ENCODE measurements at places on chromosomes 3 and 15. TPM values are rescaled to one million over a fixed set of nuclear protein-coding genes. Genes with fewer than 3 reads are reported as not detected.

The FOXL2NB gene
- total RNA-seq: 0.29 TPM

The KPNA1 gene
- total RNA-seq: 63.9 TPM

The FOXB1 gene
- 0.60 TPM for total RNA-seq

The CLRN1 gene
- total RNA-seq: not detected

The IL20RB gene
- 0.56 TPM for total RNA-seq

The GALNT15 gene
- 0.17 TPM for total RNA-seq

The RHOA gene
- total RNA-seq: 325 TPM

The APOD gene
- 0.57 TPM for total RNA-seq

- no peak for DNase-seq
Observed at GRCh38 chr15:92288755-92289154, 104.9 kb upstream of the ST8SIA2 start.

GRCh38 chr3:172692751-172693338 lies 18.0 kb downstream of the NCEH1 start:
- no peak for DNase-seq

GRCh38 chr15:60764408-60764963 lies 285.5 kb upstream of the ICE2 start:
- no peak for DNase-seq

GRCh38 chr3:7897655-7898054 lies 604.0 kb upstream of the LMCD1 start:
- no peak for DNase-seq

DNA sequence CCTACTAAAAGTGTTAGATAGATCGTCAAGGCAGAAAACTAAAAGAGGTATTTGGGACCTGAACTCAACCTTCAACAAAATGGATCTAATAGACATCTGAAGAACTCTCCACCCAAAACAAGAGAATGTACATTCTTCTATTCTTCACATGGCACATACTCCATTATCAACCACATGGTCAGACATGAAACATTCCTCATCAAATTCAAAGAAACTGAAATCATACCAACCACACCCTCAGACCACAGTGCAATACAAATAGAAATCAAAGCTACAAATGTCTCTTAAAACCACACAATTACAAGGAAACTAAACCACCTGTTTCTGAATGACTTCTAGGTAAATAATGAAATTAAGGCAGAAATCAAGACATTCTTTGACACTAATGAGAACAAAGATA lies 984.1 kb upstream of the GBE1 start:
- no peak for DNase-seq

DNA sequence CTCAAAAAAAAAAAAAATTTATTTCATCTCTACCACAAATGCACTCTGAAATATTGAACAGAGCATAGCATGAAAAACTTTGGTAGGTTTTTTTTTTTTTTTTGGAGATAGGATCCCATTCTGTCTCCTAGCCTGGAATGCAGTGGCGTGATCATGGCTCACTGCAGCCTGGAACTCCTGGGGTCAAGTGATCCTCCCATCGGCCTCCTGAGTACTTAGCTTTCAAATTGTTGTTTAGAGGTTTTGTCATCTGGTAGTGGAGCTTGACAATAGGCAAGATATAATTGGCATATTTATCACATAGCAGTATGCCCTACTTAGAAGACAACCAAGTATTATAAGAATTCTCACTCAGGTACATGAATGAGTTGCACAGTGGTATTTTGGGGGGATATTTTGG lies 234.2 kb upstream of the ST8SIA2 start:
- DNase-seq: no peak

- no peak for DNase-seq
Observed at GRCh38 chr3:38487323-38487722, 8.8 kb upstream of the EXOG start.

- no peak for DNase-seq
Observed at GRCh38 chr3:13016083-13016720, 57.0 kb downstream of the IQSEC1 start.

- no peak for DNase-seq
Observed at GRCh38 chr3:172129498-172129849, 90.1 kb downstream of the FNDC3B start.

DNA sequence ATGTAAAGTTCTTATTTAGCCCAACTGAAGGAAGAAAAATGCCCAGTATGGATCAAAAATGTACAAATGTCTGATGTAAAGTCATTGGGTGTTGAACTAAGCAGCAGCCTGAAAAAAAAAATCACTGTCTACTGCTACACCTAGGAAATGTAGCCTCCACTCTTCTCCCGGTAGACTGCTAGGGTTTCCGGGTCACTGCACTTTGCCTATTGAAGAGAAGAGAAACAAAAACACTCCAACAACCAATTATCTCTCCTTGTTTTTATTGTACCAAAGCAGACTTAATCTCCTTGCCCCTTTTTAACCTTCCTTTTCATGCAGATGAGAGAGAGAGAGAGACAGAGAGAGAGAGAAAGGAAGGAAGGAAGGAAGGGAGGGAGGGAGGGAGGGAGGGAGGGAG lies 140.2 kb upstream of the SETMAR start:
- no peak for DNase-seq

GRCh38 chr15:75570126-75570845 lies 8.8 kb downstream of the PTPN9 start:
- no peak for DNase-seq

- DNase-seq: no peak
Observed at GRCh38 chr15:89369341-89369947, 34.8 kb upstream of the POLG start.

DNA sequence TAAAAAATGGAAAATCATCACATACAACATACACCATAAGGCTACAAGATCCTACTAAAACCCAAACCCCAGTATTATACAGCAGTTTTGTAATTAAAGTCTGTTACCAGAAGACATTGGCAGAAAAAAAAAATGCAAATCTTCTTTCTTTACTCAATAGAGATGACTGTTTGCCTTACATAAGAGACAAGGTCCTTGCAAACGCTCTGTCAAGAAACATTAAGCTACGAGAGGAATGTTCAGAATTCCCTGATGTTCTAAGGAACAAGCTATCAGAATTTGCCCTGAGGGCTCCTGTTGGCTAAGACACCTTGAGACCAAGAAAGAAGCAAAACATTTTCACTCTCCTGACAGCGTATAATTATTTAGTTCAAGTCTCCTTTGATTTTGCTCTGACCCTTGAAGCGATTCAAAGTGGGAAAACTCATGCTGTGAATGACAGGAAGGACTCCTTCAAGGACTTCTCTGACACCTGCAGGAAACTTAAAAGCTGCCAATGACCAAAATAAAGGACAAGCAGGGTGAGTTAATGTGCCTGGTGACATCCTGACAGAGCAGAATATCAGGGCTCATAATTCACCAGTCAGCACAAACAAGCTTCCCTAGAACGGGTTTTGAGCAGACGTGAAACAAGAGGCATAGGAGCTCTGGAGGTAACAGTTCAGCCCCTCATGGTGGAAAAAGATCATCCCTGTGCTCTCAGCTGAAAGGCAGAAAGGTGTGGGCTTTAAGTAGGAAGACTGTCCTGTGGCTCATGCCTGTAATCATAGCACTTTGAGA lies 2.5 kb downstream of the SCAMP2 start:
- no peak for DNase-seq

DNA sequence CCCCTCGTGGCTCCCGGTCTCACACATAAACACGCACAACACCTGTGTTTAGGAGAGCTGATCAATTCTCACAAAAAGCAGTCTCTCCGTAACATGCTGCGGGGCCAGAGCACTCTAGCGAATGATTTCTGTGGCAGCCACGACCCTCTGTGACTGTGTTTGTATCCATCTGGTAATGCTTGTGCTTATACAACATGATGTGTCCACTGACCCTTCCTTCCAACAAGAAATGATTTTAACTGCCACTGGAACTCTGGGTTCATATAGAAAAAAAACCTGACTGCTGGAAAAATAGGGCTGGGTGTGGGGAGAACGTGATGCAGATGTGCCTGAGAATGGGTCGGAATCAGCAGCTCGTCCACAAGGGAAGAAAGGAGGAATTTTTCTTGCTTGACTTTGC lies 410.2 kb downstream of the GAP43 start:
- no peak for DNase-seq

All from type B pancreatic cell (in vitro differentiated cells).